ENCODE measurements at places on chromosomes 13 and 19.

GRCh38 chr13:25876247-25876646, 175.6 kb downstream of the SHISA2 start:
- DNase-seq, result no peak

DNA sequence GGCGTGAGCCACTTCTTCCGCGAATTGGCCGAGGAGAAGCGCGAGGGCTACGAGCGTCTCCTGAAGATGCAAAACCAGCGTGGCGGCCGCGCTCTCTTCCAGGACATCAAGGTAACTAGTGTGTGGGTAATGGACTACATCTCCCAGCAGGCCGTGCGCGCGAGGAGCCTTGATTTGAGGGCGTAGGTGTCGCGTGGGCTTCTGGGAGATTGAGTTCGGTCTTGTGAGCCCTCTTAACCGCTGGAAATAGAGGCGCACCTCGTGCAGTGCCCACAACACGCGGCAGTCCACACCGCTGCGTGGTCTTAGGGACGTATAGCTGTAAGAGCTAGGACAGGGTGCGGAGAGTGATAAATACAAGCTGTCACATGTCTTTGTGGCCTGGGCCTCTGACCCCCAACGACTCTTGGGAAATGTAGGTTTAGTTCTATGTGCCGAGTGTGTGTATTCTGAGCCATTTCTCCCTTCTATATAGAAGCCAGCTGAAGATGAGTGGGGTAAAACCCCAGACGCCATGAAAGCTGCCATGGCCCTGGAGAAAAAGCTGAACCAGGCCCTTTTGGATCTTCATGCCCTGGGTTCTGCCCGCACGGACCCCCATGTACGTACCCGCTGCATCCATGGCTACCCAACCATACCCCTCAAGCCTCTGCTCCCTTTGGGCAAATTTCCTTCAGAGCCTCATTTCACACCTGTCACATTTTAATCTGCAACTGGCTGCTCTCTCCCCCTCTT, 864 bp downstream of the FTL start:
- DNase-seq, result peak; percentile 83

- DNase-seq, result no peak
These were observed 929.0 kb downstream of the SLITRK6 start for GRCh38 chr13:84870190-84870589.

DNA sequence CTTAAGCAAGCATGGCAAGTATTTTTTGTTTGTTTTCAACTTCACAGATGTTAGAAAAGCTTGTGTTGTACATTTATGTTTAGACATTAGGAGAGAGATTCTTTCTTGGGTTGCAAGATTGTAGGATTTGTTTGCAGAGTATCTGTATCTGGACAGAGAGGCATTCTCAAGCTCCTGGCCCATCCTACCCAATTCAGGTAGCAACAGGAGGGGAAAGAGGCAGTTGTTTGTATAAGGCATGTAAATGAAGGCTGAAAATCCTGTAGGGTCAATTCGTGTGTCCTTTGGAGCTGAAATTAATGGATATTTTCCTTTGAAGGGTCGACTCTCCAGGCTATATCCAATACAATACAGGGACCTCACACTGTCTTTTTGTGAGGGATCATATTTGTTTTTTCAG, 147.3 kb downstream of the KCNRG start:
- no peak for DNase-seq

GRCh38 chr13:110424569-110425443, 117.7 kb downstream of the COL4A2 start:
- no peak for DNase-seq

DNA sequence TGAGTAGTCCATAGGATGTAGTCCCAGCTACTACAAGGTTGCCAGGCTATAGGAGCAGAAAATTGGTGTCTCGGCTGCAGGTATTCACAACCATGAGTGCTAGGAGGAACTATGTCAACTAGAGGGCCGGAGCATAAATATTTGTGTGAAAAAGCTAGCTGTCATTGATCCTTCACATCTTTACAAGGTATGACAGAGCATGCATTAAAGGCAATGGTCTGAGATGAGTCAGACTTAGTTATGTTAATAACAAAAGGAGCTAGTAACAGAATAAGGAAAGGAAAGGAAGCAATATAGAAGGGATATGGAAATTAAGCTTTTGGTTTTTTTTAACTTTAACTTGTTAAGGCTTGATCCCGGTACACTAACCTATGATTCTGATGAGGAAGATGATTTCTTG, 40.9 kb upstream of the PSG9 start:
- DNase-seq, result no peak

DNA sequence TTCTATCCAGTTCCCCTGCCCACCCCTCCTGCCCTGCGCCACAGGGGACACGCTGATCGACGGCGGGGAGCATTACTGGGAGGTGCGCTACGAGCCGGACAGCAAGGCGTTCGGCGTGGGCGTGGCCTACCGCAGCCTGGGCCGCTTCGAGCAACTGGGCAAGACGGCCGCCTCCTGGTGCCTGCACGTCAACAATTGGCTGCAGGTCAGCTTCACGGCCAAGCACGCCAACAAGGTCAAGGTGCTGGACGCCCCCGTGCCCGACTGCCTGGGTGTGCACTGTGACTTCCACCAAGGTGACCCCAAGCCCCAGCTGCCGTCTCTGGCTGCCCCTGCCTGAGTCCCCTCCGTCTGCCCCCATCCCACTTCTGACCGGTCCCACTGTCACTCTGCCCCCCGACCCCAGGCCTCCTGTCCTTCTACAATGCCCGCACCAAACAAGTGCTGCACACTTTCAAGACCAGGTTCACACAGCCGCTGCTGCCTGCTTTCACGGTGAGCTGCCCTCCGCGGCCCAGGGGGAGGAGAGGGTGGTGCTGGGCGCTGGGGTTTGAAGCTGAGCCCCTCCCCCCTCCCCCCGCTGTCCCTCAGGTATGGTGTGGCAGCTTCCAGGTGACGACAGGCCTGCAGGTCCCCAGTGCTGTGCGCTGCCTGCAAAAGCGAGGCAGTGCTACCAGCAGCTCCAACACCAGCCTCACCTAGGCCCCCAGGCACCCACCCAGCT, 15.5 kb downstream of the STAP2 start:
- DNase-seq, result no peak

DNA sequence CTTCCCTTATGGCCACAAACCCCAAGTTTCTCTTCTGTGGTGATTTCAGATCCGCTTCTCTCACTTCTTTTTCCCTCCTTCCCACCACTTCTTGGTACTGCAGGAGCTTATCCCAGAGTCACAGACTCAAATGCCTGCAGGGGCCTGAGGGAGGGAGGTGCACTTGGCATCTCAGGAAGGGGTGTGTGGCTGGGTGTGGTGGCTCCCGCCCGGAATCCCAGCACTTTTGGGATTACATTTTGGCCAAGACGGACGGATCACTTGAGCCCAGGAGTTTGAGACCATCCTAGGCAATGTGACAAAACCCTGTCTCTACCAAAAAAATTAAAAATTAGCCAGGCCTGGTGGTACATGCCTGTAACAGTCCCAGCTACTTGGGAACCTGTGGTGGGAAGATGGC, 5.6 kb downstream of the USF2 start:
- DNase-seq, result no peak

GRCh38 chr13:49278211-49278610, 30.5 kb downstream of the CDADC1 start:
- no peak for DNase-seq

DNA sequence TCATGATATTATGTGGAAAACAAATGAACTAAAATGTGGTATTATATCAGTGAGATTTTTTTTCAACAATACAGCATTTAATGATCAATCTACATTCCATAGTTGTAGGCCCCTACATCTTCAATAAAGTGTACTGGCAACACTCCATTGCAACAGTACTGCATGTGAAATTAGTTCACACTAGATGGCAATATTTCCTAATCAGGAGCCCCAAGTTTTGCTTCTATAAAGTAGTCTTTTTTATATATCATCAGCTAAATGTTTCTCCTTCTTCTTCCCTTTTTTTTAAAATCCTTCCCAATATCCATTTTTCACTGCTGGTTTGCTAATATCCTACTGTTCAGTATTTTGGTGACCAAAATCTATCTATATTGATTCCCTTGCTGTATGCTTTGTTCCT, 528.3 kb upstream of the ATXN8OS start:
- peak; percentile 43 for DNase-seq

DNA sequence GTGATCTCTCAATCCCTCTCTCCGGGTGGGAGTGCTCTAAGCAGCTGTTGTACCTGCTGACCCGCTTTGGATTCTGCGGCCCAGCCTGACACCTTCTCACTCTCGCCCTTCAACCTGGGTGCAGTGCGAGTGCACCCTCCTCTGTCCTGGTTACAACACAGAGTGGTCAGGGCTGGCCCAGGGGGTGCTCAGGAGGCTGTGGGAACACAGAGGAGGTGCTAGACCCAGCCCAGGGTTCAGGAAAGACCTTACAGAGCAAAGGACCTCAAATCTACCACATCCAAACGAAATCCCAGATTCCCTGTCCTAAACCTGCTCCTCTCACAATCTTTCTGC, 23.7 kb downstream of the ZNF175 start:
- no peak for DNase-seq

DNA sequence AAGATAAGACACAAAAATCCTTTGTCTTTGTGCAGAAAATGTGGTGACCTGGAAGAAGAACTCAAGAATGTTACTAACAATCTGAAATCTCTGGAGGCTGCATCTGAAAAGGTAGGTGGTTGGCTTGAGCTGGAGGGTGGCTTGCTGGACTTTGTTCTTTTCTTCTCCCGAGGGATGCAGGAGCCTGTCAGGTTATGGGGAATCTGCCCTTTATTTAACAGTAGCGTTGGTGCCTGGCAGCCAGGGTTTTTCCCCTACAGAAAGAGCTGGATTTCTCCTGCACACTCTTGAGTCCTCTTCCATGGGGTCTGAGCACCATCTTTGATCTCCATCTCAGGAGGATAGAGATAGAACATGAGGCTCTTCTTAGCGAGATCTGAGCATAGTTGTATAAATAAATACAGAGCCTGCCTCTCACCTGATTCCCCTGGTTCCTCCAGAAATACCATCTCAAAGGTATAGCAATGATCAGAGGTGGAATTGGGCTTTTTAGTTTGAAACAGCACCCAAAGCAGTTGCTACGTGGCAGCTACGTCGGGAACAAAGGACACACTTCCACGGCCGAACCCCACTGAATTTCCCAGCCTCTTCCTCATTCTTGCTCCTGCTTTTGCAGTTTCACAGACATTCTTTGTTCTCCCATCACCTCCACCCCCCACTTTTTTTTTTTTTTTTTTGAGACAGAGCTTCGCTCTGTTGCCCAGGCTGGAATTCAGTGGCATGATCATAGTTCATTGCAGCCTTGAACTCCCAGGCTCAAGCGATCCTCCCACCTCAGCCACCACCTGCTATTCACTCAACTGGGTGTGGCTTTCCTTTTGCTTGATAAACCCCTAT, 12.9 kb downstream of the TPM4 start:
- no peak for DNase-seq

DNA sequence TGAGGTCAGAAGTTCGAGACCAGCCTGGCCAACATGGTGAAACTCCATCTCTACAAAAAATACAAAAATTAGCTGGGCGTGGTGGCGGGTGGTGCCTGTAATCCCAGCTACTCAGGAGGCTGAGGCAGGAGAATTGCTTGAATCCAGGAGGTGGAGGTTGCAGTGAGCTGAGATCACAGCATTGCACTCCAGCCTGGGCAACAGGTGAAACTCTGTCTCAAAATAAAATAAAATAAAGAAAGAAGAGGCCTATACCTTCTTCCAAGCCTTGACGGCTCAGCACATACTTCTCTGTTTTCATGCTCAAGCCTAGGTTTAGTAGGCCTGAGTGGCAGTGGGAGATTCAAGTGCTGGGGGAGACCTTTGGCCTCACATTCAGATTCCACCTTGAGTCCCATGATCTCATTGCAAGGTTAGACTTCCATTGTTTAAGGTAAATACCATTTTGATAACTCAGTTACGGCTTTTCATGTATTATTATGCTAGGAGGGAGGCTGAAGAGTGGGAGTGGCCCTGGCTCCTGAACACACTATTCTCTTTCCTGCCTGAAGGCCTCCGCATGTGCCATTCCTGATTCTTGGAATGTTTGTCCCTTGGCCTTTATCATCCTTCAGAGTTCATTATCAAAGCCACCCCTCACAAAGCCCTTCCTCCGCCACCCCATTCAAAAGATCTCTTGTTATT, 1.6 kb upstream of the SPINT2 start:
- DNase-seq, result no peak

GRCh38 chr13:81393110-81393509, 1052.2 kb upstream of the SPRY2 start:
- DNase-seq, result no peak

DNA sequence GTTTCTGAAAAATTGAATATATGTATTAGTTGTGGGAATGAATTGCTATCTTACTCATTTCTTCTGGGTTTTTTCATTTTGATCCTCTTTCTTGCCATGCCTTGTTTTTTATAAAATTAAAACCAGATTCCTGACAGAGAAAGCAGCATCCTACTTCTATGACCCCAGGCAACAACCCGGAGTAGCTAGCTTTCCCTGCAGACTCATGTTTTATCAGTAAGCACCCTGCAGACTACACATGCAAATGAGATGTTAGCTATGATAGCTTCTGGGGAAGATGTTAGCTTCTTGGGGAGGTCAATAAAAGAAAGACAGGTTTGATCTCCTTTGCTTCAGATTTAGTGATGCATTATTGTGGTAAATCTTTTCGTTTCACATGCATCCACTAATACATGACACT, 1598.6 kb downstream of the SLITRK5 start:
- no peak for DNase-seq

GRCh38 chr19:38229585-38230073, 5.6 kb upstream of the DPF1 start:
- peak; percentile 72 for DNase-seq

DNA sequence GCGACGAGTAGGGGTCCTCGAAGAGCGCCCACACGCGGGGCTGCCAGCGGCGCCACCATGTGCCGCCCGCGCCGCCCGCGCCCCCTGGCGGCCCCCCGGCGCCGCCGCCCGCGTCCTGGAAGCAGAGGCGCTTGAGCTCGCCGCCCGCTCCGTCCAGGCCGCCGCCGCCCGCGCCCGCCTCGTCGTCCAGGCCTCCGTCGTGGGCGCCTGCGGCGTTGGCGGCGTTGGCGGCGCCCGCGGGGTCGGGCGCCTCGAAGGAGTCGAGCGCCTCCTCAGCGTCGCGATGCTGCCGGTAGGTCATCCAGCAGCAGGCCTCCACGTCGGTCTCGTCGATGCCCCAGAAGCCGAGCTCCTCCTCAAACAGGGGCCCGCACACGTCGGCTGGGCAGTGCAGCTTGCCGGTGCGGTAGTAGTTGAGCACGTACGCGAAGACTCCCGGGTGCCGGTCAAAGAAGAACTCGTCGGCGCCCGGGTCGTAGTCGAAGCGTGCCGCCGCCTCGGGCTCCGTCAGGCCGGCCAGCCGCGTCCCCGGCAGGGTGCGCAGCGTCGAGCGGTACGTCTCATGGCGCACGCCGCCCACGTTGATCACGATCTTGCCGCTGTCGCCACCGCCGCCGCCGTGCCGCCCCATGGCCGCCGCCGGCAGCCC, 829 bp downstream of the KCNC3 start:
- no peak for DNase-seq

DNA sequence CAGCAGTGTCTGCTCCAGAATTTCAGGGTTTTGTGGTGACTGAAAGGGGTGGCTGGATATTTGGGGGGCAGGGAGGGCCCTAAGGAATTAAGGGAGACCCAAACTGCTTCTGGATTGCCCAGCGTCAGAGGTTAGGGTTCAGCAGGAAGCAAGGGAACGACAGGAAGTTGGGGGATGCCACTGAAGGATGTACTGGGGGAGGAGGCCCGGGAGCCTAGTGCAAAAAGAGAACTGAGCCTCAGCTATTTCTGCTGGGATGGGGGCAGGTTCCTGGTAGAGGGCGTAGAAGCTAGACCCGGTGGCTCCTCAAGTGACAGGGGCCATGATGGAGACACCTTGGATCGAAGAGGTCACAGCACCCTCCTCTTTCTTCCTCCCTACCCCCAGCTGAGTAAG, 1.1 kb downstream of the CYP2S1 start:
- no peak for DNase-seq

Measured in NCI-H1092 treated with DMSO at 0.1 percent for 48 hours (cell line).